Heart left ventricle (tissue), 16 donors: ENCODE measurements at places on chromosomes 11 and 22. TPM values are rescaled to one million over a fixed set of nuclear protein-coding genes. Genes with fewer than 3 reads are reported as not detected.
A peak's percentile ranks its signal among the peaks of the same experiment; 100 is the strongest.

DNA sequence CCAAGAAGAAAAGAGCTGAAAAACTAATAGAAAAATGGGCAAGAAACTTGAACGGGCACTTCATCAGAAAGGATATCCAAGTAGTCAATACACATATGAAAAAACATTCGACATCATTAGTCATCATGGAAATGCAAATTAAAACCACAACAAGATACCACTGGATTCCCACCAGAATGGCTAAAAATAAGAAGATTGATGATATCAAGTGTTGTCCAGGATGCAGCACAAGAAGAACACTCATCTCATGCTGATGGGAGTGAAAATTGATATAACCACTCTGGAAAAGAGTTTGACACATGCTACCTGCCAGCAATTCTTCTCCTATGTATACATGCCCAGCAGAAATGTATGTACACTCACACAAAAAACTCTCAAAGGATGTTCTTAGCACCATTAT lies 26.9 kb upstream of the SCUBE2 start:
- H3K27ac ChIP-seq, result no peak overlapping the region
- no peak overlapping the region for H3K4me3 ChIP-seq
- no peaks in the 10 kb centered on the region for H3K4me1 ChIP-seq
- H3K36me3 ChIP-seq, result no peaks in the 10 kb centered on the region
- no peaks in the 10 kb centered on the region for H3K27me3 ChIP-seq

DNA sequence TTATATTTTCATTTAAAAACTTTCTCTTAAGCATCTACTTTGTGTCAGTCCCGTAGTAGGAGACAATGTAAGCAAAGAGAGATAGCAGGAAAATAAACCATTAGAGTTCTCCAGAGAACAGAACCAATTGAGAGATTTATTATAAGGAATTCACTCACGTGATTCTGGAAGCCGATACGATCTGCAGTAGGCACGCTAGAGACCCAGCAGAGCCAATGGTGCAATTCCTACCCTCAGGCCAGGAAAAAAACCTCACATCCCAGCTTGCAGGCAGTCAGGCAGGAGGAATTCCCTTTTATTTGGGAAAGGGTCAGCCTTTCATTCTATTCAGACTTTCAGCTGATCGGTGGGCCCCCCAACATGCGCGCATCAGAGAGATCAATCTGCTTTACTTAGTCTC lies 7.3 kb upstream of the PLEKHA7 start:
- H3K4me3 ChIP-seq, result no peak overlapping the region
- no peaks in the 10 kb centered on the region for H3K27me3 ChIP-seq
- H3K27ac ChIP-seq, result no peak overlapping the region
- no peaks in the 10 kb centered on the region for H3K4me1 ChIP-seq

DNA sequence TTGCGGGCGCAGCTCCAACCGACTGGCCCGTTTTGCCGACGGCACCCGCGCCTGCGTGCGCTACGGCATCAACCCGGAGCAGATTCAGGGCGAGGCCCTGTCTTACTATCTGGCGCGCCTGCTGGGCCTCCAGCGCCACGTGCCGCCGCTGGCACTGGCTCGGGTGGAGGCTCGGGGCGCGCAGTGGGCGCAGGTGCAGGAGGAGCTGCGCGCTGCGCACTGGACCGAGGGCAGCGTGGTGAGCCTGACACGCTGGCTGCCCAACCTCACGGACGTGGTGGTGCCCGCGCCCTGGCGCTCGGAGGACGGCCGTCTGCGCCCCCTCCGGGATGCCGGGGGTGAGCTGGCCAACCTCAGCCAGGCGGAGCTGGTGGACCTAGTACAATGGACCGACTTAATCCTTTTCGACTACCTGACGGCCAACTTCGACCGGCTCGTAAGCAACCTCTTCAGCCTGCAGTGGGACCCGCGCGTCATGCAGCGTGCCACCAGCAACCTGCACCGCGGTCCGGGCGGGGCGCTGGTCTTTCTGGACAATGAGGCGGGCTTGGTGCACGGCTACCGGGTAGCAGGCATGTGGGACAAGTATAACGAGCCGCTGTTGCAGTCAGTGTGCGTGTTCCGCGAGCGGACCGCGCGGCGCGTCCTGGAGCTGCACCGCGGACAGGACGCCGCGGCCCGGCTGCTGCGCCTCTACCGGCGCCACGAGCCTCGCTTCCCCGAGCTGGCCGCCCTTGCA lies 1.0 kb downstream of the FJX1 start:
- DNase-seq, result no peak
- H3K36me3 ChIP-seq, result no peaks in the 10 kb centered on the region
- peak overlapping the region; percentile 66 for H3K4me3 ChIP-seq

DNA sequence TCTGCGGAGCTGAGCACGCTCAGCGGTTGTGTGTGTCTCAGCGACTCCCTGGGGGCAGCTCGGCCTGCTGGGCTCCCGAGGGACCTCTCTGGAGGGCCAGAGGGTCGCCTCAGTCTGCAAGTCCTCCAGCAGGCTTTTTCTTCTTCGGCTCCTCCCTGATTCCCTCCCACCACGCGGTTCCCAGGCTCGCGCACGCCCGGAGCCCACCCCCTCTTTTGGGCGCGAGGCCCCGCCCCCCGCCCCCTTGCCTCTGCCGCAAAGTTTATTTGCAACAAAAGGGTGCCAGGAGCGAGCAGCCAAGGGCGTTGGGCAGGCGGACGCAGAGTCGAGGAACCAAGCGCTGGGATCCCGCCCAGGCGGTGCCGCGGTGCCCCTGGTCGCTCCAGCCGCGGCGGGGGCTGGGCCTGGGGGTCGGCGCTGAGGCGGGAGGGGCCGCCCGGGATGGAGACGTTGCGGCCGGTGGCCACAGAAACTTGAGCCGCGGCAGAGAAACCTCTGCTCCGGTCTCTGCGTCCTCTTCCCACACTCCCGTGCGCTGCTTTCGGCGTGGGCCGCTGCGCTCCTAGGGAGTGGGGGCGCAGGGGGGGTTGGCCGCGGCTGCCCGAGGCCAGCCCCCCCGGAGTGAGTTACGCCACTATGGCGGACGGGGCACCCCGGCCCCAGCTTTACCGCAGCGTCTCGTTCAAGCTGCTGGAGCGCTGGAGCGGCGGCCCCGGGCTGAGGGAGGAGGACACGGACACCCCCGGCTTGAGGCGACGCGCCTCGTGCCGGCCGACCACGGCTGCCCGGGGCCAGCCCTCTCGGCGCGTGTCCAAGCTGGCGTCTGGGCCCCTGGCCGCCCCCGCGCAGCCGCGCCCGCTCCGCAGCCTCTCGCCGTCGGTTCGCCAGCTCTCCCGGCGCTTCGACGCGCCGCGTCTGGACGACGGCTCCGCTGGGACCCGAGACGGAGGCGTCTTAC lies at the start of gene ARHGEF17:
Gene ARHGEF17, plus strand, starts transcription at position 274 of the 958 bp plus-strand sequence. Its CDS starts 363 bp downstream, at position 637.
- peaks cover 4% of the 10 kb centered on the region for H3K36me3 ChIP-seq
- DNase-seq, result peak; percentile 87
- peak within 1 kb of the TSS; percentile 100 for H3K27ac ChIP-seq
- H3K4me1 ChIP-seq, result peaks cover 53% of the 10 kb centered on the region

RIC3 gene
- 11.8 TPM for total RNA-seq

CYB5R2 gene
- total RNA-seq, result 1.3 TPM
